ENCODE measurements at places on chromosomes 3 and 15.

- no peak for DNase-seq
These were observed 29.9 kb upstream of the SFMBT1 start for GRCh38 chr3:53075743-53076140.

- DNase-seq = peak; percentile 21
These were observed 76.6 kb downstream of the GBE1 start for GRCh38 chr3:81684751-81685395.

GRCh38 chr15:53197426-53197839 is 407.3 kb upstream of the ONECUT1 start:
- peak; percentile 1 for DNase-seq

DNA sequence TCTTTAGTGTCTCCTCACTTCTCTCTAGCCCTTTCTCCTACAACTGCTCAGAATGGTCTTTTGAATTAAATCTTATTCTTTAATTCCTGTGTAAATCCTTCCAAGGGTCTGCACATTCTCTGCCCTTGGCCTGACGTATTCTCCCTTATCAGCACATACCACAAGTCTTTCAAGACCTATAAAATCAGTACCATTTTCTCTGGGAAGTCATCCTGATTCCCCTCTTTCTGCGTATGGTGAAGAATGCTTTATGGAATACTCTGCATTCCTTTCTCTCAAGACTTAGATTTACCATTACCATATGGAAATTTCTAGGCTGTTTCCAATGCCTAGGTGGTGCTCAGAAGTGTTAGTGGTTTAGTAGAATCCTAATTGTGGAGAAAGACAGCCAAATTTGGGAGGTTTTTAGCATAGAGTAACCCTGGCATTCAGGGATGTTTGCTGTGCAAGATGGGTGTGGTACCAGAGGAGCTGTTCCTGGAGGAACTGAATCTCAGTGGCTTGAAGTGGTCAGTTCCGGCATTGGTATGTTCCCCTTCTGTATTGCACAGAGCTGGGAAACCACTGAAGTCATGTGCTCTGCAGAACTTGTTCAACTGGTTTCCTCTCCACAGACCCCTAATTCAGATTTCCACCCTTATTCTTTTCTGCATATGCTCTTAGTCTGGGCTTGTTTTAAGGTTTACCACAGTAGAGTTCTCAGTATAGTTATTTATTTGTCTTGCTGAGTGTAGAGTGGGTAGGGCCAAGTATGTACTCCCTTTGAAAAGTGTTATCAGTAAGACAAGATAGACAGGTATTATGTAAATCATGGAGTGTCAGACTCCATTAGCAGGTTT is 24.5 kb downstream of the IQGAP1 start:
- DNase-seq = peak; percentile 87

DNA sequence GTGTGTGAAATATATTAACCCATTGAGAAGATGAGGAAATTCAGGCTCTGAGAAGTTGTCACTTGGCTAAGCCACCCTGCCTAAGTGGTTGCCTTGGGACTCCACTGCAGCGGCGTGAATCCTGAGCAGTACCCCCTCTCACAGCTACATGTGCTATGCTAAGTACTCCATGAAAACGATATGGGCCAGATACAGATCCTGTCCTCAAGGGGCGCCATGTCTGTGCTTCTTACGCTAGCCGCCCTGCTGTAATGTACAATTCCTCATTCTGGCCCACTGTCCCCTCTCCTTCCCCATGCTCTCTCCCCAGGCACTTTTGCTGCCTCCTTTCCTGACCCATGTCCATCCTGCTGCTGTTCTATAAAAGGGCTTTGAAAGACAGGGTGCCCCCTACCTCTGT is 140.3 kb downstream of the FEZF2 start:
- no peak for DNase-seq

GRCh38 chr15:51924156-51925068 is 47.2 kb downstream of the LEO1 start:
- DNase-seq = no peak

- DNase-seq = peak; percentile 49
These were observed 59.2 kb downstream of the RSRC1 start for GRCh38 chr3:158169091-158169491.

- no peak for DNase-seq
These were observed 295.4 kb upstream of the TPRG1 start for GRCh38 chr3:188876370-188876769.

DNA sequence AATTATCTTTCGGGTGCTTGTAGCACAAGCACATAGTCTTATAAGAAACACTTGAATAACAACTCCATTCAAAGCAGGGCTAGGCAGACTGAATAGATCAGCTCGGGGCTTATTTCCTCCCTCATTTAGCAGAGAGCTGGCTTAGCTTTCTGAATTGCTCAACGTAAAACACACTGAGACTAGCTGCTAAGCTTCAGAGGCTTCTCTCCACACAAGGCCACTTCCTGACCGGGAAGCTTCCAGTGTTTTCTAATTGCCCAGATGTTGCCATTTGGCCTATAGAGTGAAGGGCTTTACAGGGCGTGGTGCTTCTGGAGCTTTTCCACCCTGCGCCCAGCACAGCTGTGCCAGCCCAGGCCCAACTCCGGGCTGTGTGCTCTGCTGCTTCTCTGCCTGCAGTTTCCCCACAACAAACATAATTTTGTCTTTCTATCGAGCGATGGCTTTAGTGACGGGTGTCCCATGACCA is 16.6 kb downstream of the FAM240A start:
- DNase-seq = no peak

All from amniotic epithelial cell (primary cell).